SK-N-MC (cell line): ENCODE measurements at places on chromosomes 13 and 19.

- DNase-seq, result no peak
These were observed 2.3 kb downstream of the PPP1R15A start for GRCh38 chr19:48874303-48875135.

DNA sequence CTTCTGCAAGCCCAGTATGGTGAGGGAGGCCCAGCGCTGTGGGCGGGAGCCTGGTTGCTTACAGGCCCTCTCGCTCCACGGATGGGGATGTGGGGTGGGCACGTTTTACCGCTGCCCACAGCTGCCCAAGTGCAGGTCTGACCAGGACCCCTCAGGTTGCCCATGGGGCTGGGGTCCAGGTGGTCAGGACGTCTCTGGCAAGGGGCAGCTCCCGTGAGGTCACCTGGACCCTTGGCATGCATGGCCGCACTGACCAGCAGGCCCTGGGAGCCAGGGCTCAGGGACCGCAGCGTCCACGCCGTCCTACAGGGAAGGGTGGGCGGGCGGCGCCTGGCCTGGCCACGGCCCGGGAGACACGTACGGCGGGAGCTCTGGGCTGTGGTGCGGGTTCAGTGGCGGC lies 32.8 kb downstream of the GAS6 start:
- no peak for DNase-seq

- no peak for DNase-seq
These were observed 8.5 kb downstream of the DBP start for GRCh38 chr19:48628486-48629296.

DNA sequence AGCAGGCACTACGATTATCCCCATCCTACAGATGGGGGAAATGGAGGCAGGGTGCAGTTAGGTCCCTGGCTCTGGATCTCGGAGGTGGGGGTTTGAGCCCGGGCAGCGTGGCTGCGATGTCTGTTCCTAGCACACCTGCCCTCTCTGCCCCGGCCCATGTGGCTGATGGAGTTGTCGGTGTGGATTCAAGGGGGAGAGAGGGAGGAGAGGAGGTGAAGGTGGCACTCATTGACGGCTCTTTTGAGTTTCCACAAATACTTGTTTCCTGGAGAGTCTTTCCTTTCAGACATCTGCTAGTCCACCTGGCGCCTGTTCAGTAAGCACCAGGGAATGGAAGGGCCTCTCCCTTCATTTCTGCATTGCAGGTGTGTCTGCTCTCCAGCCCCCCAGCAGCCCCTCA lies 69.9 kb downstream of the ARHGEF18 start:
- no peak for DNase-seq

DNA sequence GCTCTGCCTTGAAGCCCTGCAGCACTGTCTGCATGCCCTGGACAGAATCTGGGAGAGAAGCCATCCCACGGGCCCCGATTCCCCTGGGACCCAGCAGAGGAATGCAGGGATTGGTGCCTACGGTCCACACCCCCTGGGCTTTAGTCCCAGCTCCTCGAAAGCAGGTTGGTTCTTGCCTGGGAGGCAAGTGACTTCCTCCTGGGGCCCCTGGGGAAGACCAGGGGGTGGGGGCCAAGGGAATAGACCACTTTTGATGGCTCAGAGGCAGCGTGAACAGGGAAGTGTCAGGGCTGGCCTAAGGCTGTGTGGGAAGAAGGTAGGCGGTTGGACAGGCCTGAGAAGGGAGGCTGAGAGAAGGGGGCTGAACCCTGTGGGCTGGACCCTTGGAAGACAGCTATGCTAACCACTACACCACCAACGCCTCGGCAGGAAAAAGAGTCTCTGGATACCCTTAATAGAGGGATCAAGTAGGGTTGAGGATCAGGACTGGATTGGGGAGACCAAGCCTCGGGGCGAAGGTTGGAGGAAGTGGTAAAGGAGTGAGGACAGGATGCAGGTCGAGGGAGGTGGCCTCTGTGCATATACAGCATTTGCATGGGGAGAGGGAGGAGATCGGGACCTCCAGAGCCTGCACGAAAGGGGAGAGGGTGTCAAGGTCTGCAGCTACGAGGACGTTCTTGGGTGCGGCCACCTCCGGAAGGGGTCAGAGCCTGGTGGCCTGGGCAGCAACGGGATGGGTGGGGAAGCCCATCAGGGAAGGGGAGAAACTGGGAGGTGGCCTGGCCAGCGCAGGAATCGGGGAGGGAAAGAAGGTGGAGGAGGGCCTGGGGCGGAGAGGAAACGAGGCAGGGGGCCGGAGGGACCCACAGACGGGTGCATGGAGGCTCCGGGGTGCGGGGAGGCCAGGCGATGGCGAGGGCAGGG lies 709 bp downstream of the DPP9 start:
- no peak for DNase-seq

GRCh38 chr13:51067210-51067701 lies 43.8 kb downstream of the C13orf42 start:
- no peak for DNase-seq

DNA sequence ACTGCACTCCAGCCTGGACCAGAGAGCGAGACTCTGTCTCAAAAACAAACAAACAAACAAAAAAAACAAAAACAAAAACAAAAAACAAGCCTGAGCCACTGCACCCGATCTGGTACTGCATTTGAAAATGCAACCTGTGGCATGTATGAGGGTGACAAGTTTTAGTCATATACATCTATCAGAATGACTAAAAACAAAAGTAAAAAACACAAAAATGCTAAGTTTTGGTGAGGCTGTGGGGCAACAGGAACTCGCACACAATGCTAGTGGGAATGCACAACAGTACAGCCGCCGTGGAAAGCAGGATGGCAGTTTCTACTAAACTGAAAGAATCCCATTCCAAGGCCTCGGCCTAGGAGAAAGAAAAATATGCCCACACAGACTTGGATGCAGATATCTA lies 7.8 kb downstream of the EBPL start:
- no peak for DNase-seq

GRCh38 chr13:95559100-95559499 lies 6.6 kb downstream of the CLDN10 start:
- DNase-seq, result no peak

DNA sequence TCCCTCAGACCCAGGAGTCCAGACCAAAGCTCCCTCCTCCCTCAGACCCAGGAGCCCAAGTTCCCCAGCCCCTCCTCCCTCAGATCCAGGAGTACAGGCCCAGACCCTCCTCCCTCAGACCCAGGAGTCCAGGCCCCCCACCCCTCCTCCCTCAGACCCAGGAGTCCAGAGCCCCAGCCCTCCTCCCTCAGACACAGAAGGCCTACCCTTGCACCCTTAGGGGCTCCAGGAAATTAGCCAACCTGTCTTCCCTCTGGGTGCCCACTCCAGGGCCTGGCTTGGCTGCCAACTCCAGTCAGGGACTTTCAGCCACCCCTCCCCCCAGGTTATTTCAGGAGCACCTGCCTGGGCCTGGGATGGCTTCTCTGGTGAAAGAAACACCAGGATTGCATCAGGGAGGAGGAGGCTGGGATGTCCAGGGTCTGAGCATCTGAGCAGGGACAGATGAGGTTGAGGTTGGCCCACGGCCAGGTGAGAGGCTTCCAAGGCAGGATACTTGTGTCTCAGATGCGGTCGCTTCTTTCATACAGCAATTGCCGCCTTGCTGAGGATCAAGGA lies at the start of gene FGF21:
Gene FGF21, plus strand, starts transcription at position 441 of the 558 bp plus-strand sequence. CDS start 713 bp downstream, outside the sequence.
- no peak for DNase-seq

DNA sequence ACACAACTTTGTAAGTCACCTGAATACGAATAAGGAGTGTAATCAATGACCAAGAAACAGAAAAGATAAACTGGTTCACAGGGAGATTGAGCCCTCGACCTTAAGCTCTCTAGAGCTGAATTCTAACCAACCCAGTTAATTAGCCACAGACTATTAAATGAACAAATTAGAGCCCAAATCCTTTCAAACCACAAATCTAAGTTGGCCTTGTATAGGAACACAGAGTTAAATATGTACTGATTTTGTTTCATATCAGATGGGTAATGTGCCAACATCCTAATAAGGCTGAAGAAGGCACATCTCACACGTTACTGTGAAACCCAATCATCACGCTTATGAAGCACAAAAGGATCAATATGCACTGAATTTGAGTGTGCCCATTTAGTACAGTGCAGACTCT lies 156.1 kb downstream of the LHFPL6 start:
- no peak for DNase-seq

DNA sequence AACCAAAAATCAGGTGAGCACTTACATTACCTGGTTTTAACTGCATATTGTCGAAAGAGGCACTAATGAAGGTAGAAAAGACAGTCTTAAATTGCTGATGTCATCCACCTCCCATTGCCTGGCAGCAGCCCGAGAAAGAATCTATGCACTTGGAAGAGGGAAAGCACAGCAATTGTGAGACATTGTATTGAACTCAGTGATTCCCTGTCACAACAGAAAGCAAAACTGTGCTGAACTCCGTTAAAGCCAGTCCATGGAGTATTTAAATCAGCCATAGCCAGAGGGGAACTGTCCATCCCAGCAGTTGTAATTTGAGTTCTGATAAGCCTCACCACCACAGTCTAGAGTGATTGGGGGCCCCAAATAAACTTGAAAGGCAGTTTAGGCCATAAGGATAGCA lies 466.6 kb upstream of the PCDH9 start:
- DNase-seq, result no peak

GRCh38 chr19:7294558-7295212 lies 471 bp upstream of the INSR start:
- no peak for DNase-seq

DNA sequence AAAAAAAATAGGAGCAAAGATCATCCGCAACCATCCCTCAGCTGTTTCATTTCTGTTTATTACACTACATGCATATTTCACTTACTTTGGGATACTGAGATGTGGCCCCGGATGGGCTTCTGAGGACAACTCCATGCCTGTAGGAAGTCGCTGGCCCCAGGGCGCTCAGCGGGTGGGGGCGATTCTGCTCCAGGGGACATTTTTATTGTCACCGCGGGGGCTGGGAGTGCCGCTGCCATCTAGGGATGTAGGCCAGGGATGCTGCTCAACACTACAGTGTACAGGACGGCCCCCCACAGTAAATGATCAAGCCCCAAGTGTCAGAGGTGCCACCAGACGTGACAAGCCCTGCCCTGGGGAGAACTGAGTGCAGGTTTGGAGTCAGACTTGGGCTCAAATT lies 6.4 kb upstream of the BST2 start:
- no peak for DNase-seq

- DNase-seq, result no peak
These were observed at the start of gene NFIX for GRCh38 chr19:12994701-12995595. NFIX (plus strand) TSS chr19:12995475; CDS start chr19:12995838, 363 bp downstream.

GRCh38 chr19:271856-272255 lies 19.3 kb downstream of the PLPP2 start:
- DNase-seq, result no peak

DNA sequence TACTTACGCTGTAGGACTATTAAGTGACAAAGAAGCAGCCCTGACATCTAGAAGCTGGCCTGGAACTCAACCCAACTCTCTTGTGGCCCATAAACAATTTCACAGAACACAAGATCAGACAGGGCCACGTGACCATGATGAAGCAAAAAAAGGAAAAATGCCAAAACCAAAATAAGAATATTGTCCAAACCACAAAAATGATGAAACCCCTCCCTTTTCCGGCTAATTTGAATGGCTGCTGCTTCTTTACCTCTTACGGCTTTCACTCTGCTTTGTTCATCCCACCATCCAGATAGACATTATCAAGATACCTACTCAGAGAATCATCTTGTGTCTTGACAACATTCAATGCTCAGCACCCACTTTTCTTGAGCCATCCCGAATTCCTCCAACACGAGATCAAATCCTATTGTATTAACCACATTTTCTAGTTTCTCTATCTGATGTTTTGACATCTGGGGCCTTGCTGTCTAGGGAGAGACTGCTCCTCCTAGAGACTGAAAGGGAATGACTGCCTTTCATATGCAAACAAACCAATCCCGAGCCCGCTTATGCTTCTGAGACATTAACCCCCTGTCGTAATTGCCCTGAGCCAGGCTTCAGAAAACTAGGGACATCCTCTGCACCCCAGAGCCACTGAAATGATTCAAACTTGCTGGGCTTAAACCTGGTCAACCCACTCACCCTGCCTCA lies 186.3 kb downstream of the TDRD3 start:
- peak; percentile 95 for DNase-seq

DNA sequence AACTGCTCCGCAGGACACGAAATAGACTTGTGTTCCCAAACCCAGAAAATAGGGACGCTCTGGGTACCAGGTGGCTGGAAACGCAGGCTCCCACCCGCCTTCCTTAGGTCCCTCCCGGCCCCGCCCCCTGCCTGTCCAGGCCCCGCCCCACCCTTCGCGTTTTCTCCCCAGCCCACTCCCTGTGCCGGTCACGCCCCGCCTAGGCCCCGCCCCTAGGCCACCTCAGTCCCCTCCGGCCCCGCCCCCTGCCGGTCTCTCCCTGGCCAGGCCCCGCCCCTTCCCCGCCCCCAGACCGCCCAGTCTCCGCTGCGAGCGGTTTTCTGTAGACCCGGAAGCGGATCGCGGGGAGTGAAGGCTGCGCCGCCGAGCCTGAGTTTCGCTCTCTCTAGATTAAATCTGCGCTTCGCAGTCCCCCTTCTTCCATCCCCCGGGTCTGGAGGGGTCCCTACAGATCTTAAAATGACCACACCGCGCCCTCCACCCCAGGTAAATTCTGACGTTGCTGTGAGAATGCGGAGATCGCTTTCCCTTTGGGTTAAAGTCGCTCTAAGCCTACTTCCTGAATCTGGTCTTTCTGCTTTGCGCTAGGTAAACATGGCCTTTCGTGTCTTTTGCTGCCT lies 3.7 kb upstream of the ZNF665 start:
- no peak for DNase-seq

- no peak for DNase-seq
These were observed 8.1 kb upstream of the IPO5 start for GRCh38 chr13:97945342-97945741.

- no peak for DNase-seq
These were observed 101.4 kb downstream of the ABCC4 start for GRCh38 chr13:95199896-95200295.

- DNase-seq, result no peak
These were observed 2.6 kb upstream of the DOHH start for GRCh38 chr19:3503036-3503572.

- peak; percentile 52 for DNase-seq
These were observed 10.3 kb upstream of the BICRA start for GRCh38 chr19:47598407-47599349.

- no peak for DNase-seq
These were observed 4.1 kb downstream of the ATP8A2 start for GRCh38 chr13:25375727-25376358.
